ELR (cell line): ENCODE measurements at places on chromosomes 11 and 22.

DNA sequence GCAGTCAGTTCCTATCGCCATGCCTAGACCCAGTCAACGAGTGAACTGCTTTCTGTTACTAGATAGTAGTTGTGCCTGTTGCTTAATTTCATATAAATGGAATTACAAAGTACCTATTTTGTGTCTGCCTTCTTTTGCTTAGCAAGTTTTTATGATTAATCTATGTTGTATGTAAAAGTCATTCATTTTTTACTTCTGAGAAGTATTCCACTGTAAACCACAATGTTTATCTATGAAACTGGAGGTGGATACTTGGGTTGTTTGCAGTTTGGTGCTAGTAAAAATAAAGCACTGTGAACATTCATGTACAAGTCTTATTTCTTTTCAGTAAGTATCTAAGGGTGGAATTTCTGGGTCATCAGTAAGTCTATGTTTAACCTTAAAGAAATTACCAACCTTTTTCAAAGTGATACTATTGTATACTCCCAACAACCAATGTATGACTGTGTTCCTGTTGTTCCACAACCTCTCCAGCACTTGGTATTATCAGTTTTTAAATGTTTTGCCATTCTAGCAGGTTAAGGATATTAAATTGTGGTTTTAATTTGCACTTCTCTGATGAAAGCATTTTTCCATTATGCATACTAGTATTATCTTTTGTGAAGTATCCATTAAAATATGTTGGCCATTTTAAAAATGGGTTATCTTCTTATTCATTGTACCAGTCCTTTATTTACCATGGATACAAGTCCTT is 68.2 kb downstream of the DNAJC24 start:
- DNase-seq = peak; percentile 72

GRCh38 chr11:110374921-110375320 is 54.8 kb upstream of the FDX1 start:
- no peak for DNase-seq

- peak; percentile 62 for DNase-seq
Measured at GRCh38 chr11:123654566-123655081, at the start of gene SCN3B. Gene SCN3B, minus strand, starts transcription at chr11:123654624. Its CDS starts 823 bp downstream, at chr11:123653801.

DNA sequence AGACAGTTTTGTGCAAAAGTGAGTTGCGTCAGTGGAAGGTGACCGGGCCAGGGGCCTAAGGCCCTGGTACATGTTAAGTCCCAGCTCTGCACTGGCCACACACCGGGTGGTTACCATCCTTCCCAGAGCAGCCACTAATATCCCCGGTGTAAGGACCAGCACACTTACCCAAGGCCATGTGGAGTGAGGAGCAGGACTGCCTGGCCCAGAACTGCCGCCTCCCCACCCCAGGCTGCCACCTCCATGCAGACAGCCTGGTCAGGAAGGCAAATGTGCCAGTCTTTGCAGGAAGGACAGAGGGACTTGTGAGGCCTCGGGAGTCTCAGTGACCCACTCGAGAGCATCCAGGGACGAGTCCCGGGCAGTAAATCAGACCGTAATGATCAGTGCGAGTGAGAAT is 102.9 kb downstream of the MORC2 start:
- DNase-seq = no peak

- peak; percentile 39 for DNase-seq
Measured at GRCh38 chr11:128361451-128362020, 225.8 kb downstream of the ETS1 start.
